Fibroblast of skin of abdomen (primary cell): ENCODE measurements at places on chromosomes 3 and 15.

DNA sequence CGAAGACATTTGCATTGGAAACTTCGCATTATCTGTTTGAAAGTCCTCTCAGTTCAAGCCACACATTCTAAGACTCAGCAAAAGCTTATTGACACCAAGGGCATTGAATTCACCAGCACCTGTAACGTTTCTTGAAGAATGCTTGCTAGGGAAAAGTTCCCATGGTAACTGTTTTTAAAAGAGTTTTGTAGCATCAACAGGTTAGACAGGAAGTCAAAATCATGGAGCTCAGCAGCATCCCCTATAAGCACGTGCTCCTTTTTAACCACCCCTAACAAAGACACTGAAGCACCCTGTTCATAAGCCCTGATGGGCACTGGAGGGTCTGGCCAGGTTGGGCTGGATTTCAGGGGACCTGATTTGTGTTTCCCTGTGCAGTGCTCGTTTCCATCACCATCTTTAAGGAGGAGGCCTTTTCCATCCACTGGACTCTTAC is 229.7 kb upstream of the BHLHE40 start:
- DNase-seq, result no peak

- no peak for DNase-seq
These were observed 31.5 kb upstream of the ADCY5 start for GRCh38 chr3:123480428-123480827.

- DNase-seq, result no peak
These were observed 265.5 kb upstream of the ATP10A start for GRCh38 chr15:26128611-26129140.

- DNase-seq, result no peak
These were observed 38.9 kb upstream of the MYZAP start for GRCh38 chr15:57552678-57553334.

DNA sequence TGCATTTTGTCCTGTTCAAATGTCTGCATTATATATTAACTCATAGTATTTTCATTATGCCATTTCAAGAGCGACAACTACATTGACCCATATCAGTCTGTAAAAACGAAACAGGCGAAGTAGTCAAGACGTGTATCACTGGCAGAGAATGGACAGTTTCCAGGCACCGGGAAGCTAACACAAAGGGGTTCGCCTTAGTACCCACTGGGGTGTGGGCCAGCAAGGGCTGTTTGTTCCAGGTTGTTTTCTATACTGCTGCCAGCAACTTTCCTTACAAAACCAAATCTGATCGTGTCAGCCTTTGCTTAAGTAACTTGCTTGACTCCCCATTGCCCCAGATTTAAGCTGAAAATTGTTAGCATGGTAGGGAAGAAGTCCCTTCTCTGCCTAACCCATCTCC is 87.1 kb downstream of the CGNL1 start:
- DNase-seq, result no peak

DNA sequence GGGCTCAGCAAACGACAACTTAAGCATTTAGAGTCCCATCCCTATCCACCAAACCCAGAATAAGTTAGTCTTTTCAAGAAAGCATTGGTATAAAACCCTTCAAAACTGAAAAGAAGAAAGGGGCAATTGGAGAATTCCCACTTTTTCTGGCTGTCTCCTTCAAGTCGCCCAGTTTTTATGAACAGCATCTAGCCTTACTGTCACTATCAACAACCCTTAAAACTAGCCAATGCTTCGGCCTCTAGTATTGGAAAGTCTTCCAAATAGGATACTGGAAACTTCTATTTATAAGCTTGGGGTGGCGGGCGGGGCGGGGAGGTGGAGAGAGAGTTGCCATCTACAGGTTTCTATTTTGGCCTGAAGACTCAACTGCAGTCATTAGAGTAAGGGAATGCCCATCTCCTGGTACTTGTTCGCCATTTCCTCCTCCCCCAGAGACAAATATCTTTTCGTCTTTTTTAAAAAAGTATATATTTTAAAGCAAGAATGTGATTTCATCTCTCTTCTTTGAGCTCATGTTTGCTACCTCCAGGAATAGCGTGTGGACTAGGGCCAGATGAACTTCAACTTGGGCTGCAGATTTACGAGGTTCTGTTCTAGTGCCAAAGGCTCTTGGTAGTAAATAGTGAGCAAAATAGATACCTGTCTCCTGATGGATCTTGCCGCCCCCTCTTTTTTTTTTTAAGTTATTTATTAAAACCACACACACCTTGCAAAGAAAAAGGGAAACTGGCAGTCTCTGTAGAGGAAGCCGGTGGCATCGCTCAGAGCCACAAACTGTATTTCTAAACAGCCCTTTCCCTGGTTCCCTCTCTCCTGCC is 2.7 kb downstream of the BCL6 start:
- DNase-seq, result no peak

DNA sequence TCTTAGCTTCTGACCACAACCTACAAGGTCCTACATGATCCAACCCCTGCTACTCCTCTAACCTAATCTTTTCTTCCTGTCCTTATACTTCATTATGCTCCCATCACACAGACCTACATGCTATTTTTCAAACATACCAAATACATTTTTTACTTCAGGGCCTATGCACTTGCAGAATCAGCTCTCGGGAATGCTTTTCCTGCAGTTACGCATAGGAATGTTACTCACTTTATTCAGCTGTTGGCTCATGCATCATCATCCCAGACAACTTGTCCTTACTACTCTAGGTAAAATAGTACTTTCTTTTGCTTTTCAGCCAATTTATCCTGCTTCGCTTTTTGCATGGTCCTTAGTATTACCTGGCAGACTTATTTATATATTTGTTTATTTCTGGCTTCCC is 105.6 kb downstream of the OXSM start:
- peak; percentile 88 for DNase-seq

- no peak for DNase-seq
These were observed 51.8 kb downstream of the ADCY5 start for GRCh38 chr3:123397050-123397590.

GRCh38 chr15:74368121-74368520 is 675 bp upstream of the CYP11A1 start:
- no peak for DNase-seq

DNA sequence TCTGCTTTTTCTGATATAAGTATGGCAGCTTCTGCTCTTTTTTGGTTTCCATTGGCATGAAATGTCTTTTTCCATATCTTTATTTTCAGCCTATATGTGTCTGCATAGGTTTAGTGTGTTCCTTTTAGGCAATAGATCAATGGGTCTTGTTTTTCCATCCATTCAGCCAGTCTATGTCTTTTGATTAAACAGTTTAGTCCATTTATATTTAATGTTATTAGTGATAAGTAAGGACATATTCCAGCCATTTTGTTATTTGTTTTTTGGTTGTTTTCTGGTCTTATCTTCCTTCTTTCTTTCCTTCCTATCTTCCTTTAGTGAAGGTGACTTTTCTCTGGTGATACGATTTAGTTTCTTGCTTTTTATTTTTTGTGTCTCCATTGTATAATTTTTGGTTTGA is 101.3 kb upstream of the LRRC3B start:
- DNase-seq, result no peak

GRCh38 chr3:135503760-135504686 is 461.5 kb upstream of the PPP2R3A start:
- peak; percentile 74 for DNase-seq
